ENCODE measurements at places on chromosomes 5 and 9.
A peak's percentile ranks its signal among the peaks of the same experiment; 100 is the strongest.

DNA sequence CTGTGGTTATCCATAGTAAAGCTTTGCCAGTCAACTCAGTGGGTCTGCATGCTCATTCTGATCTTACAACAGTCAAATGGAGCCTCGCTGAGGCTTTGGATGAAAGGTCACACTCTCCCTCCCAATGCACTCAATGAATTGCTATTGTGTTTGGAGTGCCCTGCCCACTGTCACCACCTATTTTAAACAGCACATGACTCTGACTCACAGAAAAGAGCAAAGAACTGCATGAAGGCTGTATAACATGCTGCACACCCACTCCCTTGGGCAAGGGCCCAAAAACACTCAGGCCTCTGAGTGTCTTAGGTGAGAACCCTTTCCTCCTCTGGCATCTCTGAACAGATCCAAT lies 118.7 kb upstream of the CCDC112 start:
- peak; percentile 22 for DNase-seq

GRCh38 chr9:113569472-113570060 lies 106.0 kb downstream of the RGS3 start:
- DNase-seq: no peak

DNA sequence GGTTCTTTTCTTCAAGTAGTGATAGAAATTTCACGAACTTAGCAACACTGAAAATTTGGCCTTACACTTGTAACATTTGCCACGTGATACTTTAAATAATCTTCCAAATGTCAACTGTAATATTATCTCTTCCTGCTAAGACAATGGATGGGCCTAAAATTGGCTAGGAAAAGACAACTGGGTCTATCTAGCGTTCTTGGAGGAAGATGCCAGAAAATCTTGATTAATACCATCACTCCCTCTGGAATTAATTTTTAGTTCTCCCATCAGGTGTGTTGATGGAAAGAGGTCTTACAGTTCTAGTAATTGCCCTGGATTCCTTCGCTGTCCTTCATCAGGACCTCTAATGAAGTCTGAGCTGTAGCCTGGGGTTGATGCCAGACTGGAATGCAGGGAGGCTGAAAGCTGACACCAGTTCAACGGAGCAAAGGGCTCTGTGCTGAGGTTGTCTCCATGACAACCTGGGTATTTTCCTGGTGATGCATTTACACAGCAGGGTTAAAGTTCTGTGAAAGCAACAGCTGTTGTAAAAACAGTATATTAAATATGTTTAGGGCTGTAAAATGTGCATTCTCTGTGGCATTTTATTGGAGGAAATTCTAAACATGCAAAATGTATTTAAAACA lies 92.3 kb downstream of the GAS1 start:
- DNase-seq: no peak

GRCh38 chr9:123164285-123164684 lies 104.1 kb downstream of the STRBP start:
- DNase-seq: no peak

DNA sequence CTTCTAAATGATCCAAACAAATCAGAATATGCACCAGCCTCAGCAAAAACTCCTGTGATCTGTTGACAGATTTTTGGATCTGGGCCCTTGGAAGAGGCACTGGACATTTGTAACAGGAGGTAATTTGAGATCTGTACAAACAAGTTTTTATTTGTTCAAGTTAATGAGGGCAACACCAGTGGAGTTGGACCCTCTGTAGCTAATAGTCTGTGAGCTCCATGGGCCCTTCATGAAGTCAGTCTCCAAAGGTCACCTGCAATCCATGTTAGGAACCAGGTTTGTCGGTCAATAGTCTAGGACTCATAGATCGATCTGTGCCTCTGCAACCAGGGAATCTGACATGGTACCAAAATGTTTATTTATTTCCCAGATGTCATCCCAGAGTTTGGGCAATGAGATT lies 40.9 kb downstream of the PAM start:
- no peak for DNase-seq

DNA sequence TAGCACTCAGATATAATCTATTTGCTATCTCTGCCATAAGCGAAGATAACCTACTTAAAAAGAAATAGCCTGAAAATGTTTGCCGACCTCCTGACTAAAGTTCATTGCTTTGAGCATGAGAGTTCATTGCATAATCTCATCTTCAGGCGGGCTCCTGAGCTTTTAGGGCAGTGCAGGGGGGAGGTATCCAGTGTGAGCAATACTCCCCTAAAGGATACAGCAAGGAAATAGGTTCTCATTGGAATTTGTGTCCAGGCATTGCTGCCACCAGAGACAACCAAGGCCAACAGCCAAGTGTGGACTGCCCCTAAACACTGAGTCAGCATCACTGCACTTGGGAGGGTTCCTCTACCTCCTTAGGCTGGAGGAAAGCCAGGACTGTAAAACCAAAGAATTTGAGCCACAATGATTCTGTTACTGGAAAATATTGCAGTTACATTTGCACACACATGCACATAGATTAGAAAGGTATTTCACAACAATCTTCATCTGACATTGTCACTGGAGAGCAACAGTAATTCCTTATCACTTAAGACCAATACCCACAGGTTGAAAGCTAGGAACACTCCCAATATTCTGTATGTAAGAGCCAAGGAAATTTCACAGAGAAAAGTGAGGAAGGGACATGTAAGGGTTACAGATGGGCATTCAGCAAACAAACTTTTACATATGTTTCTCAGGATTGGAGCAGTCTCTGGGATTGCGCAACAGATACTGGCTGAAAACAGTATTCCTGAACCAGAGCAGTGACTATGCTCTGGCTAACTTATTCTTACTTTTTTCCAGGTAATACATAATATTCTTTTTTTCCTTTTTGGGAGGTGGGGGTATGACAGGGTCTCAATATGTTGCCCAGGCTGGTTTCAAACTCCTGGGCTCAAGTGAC lies 98.6 kb upstream of the TLE1 start:
- DNase-seq: no peak

DNA sequence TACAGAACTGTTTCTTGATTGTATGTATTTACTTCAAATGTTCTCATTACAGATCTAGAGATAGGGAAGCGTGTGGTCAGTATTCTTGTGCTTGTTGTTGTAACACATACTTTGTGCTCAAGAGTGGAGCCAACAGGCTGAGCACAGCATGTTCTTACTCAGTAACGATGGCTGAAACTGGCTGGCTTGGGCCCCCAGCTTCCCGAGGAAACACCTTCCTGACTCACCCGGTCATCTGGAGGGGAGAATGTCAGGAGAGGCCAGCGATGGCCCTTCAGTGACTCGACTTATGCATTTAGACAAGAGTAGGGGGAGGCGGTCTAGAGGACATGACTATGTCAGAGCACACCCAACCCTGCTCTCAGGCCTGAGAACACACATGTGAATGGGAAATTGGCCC lies 25.6 kb downstream of the ZNF474 start:
- no peak for DNase-seq
